Lower leg skin (tissue), 4 donors: ENCODE measurements at places on chromosomes 2 and 18. TPM values are rescaled to one million over a fixed set of nuclear protein-coding genes. Genes with fewer than 3 reads are reported as not detected.

The LYG2 gene
- total RNA-seq: not detected

The HOXD13 gene
- 0.10 TPM for total RNA-seq

The CNGA3 gene
- total RNA-seq: not detected

The ZNF514 gene
- 14.2 TPM for total RNA-seq

The PLCD4 gene
- total RNA-seq: 0.42 TPM

The GCG gene
- total RNA-seq: not detected

The SLC9A2 gene
- 6.8 TPM for total RNA-seq

The BCL2 gene
- total RNA-seq: 12.8 TPM

The ERBB4 gene
- 0.69 TPM for total RNA-seq
